Effector memory CD8-positive, alpha-beta T cell (primary cell): ENCODE measurements at places on chromosomes 7 and 10.

DNA sequence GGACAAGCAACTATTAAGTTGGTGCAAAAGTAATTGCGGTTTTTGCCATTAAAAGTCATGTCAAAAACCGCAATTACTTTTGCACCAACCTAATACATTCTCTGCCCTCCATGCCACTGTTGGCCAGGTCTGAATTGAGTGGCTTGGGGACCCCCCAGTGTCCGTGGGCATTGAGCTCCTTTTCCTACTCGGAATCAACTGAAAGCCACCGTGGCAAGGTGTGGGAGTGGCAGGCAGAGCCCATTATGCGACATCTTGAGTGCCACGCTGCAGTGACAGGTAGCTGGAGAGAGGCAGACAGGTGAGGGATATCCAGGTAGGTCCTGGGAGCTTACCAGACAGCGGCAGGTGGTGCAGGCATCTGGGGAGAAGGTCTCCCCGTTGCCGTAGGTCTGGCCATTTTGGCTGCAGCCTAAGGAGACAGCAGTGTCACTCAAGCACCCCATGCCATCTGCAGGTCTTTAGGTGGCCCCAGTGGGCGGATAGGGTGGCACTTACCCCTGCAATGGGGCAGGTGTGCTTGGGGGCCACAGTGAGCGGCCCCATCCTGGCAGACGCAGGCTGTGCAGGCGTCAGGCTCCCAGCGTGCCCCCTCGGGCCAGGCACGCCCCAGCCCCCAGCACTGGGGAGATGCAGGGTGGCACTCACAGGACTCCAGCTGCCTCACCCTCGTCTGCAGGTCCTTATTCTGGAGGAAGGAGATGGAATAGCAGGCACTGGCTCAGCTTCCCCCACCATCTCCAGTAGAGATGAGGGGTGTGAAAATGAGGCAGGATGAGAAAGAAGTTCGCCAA, 3.5 kb downstream of the KCP start:
- no peak for DNase-seq

DNA sequence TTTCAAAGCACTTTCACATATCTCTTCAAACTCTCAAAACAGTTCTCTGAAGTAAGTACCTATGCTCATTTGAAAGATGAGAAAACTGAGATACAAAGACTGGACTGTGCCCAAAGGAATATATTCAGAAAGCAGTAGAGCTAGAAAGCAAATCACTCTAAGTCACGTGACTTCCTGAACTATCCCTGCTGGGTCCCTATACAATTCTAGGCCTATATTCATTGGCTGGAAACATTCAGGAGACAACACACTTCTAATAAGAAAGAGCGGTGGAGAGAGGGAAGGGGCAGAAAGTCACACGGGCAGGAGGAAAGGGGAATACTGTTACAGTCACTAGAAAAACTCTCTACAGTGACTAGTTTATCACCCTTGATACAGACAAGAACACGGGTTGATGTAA, 140.0 kb downstream of the CHCHD3 start:
- no peak for DNase-seq

DNA sequence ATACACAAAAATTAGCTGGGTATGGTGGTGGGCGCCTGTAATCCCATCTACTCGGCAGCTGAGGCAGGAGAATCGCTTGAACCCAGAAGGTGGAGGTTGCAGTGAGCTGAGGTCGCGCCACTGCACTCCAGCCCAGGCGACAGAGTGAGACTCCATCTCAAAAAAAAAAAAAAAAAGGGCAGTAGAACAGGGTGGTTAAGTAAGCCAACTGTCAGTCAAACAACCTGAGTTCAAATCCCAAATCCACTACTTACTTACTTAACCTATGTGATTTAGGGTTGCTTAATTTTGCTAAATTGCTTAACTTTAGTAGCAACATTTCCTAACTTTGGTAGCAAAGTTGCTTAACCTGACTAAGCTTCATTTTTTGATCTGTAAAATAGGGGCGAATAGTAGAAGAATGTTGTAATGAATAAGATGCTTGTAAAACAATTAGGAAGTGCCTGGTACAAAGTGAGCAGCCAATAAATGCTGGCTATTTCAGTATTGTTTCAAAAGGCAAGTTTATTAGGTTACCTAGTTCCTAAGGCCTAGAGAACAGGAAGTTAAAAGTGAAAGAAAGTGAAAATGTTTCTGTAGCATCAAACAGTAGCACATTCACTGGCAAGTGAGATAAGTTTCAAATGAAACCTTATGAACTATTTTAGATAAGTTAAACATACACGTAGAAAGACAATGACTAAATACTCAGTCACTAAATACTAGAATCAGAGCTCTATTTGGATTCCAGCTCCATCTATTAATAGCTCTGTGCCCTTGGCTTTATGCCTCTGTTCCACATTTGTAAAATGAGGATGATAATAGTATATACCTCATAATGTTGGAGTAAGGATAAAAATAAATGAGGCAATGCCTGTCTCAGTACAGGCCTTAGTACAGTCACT, 64.3 kb downstream of the HOXA1 start:
- no peak for DNase-seq

- DNase-seq, result no peak
Observed at GRCh38 chr10:124319926-124320391, 98.8 kb downstream of the OAT start.

DNA sequence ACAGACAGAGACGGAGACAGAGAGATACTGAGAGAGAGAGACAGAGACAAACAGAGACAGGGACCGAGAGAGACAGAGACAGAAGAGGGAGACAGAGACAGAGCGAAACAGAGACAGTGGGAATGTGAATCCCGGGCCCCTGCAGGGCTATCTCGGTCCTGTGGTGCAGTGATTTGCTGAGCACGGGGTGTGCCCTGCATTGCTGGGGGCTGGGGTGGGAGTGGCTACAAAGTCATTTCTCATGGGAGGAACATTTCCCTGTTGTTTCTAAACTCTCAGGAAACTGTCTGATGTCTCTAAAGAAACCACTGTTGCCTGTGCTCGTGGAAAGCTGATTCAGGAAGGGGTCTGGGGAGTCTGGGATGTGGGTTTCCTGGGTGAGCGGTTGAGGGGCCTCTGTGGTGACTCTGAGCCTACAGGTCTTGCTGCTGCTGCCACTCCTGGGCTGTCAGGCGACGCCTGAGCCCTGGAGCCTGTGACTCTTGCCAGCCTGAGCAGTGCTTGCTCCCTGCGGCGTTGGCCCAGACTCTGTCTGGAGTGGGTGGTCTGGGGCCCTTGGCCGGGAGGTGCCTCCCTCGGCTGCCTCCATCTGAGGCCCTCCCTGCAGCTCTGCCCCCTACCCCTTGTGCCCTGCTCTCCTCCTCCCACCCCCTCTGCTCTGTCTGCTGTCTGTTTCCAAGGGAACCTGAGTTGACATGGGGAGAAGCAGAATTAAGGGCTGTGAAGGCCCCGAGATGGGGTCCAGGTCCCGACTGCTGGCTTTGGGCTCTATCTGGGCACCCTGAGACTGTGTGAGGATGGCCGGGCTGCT, 292.0 kb downstream of the WDR37 start:
- DNase-seq, result no peak

GRCh38 chr7:105691680-105692564, 110.6 kb upstream of the EFCAB10 start:
- peak; percentile 72 for DNase-seq

DNA sequence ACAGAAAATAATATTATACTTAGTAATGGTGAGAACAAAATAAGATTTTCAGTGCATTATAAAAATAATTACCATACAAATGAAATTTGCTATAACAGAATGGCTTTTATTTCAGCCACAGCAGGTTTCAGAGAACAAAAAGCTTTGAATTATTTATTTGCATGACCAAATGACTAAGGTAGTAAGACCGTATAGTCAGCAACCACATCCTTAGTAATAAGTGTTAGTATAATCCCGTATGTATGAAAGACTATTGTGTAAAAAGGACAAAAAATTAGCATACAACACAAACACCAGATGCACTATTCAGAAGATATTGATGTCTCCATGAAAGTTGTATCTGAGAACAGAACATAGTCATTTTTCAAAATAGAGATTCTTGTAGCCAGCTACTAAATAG, 12.2 kb downstream of the PDZD8 start:
- DNase-seq, result no peak

GRCh38 chr10:106540645-106541044, 623.9 kb downstream of the SORCS1 start:
- DNase-seq, result no peak

GRCh38 chr7:51034521-51035264, 252.0 kb upstream of the GRB10 start:
- no peak for DNase-seq

- DNase-seq, result no peak
Observed at GRCh38 chr10:44512431-44513022, 127.6 kb upstream of the CXCL12 start.

- no peak for DNase-seq
Observed at GRCh38 chr7:97017192-97018125, 7.2 kb downstream of the DLX5 start.

- DNase-seq, result no peak
Observed at GRCh38 chr7:102289057-102289456, 2.4 kb downstream of the SH2B2 start.

- no peak for DNase-seq
Observed at GRCh38 chr10:70233939-70234300, 691 bp upstream of the PPA1 start.

- no peak for DNase-seq
Observed at GRCh38 chr10:119973281-119973680, 80.8 kb downstream of the SEC23IP start.

- no peak for DNase-seq
Observed at GRCh38 chr7:74275401-74275881, 13.8 kb upstream of the CLIP2 start.

- DNase-seq, result no peak
Observed at GRCh38 chr10:78267598-78267997, 233.9 kb downstream of the RPS24 start.

- DNase-seq, result no peak
Observed at GRCh38 chr10:104253106-104253505, 1.6 kb upstream of the GSTO1 start.

DNA sequence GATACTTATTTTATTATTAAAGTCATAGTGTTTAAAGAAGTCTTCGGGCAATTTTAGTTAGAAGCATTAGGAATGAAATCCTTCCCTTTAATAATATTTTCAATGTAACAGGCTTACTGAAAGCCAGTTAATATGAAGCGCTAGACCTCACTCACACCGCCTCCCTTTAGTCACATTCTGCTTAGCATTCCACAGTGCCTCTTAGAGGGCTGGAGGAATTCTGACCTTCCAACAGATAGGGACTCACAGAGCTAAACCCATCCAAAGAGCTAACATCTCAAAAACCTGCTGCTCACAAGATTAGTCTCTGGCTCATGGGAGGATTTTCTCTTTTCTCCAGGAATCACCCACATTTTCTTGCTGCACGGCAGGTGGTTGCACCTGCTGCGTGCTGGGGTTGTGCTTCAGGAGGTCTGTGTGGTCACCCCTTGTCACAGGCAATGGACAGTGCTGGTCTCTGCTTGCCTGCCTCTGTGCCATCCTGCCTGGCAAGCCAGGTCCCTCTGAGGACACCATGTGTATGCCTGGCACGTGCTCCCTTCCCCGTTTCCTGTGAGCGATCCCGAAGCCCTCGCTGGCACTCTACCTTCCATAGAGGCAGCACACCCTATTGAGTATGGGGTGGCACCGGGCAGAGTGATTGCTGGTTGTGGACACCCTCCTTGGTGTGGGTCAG, 91.8 kb downstream of the KLF6 start:
- DNase-seq, result no peak

- no peak for DNase-seq
Observed at GRCh38 chr7:84982199-84982598, 204.7 kb downstream of the SEMA3D start.

- DNase-seq, result no peak
Observed at GRCh38 chr10:100766693-100767421, 21.5 kb downstream of the PAX2 start.

DNA sequence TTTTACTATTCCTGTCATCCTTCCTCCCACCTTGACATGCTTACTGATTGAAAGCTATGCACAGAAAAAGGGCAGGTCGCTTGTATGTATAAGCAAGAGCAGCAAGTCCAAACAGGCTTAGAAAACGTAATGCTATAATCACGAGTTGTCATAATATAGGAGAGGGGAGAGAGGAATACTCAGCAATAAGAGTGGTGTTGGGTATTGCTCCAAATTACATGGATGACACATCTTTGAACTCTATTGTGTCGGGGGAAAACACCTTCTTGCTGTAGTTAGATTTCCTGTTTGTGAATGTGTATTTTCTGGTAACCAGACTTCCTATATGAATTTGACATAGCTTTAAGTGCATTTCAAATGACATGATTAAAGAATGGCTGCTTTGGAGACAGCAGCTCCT, 7.5 kb downstream of the MET start:
- no peak for DNase-seq

- DNase-seq, result no peak
Observed at GRCh38 chr10:51668336-51668689, 31.1 kb downstream of the CSTF2T start.

- DNase-seq, result no peak
Observed at GRCh38 chr7:138755842-138756590, 41.8 kb upstream of the TMEM213 start.

- no peak for DNase-seq
Observed at GRCh38 chr7:68269405-68269804, 1272.8 kb downstream of the TYW1 start.

DNA sequence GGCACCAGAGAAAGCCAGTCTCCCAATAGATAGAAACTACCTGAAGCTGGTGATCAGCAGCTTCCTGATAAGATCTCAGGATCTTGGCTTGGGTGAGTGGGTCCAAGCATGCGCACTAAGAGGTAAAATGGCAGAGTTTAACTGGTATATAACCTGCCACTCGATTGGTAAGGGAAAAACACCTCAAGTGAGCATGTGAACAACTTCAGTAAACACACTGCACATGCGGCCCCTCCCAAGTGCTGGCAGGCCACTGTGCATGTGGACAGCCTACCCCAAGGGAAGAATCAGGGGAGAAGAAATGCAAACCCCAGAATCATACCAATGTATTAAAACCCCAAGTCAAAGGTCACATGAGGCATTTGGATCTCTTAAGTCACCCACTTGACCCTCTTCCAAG, 17.7 kb upstream of the PON1 start:
- no peak for DNase-seq

GRCh38 chr7:157520249-157520648, 183.4 kb downstream of the DNAJB6 start:
- DNase-seq, result no peak

DNA sequence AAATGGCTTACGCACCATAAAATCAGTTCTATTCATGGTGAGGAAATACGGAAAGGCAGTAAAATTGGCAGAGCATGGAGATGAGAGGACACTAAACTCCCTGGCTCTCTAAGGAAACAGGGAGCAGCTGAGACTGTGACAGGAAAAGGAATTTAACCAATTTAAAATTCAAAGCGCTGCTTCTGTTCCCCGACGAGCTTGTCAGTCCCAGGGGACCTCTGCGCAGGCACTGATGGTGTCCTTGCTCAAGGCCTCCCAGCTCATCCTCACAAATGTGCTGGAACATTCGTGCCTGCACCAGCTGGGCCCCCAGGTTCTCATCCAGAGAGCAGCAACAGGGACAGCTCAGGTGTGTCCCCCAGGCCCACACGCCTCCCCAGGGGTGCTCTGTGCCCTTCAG, 101.4 kb downstream of the MAD1L1 start:
- DNase-seq, result no peak

- no peak for DNase-seq
Observed at GRCh38 chr7:127620406-127621233, 2.7 kb upstream of the PAX4 start.
